ENCODE measurements at places on chromosomes 2 and 18.

GRCh38 chr2:215900843-215901242 is 112.5 kb downstream of the MREG start:
- no peak for DNase-seq

DNA sequence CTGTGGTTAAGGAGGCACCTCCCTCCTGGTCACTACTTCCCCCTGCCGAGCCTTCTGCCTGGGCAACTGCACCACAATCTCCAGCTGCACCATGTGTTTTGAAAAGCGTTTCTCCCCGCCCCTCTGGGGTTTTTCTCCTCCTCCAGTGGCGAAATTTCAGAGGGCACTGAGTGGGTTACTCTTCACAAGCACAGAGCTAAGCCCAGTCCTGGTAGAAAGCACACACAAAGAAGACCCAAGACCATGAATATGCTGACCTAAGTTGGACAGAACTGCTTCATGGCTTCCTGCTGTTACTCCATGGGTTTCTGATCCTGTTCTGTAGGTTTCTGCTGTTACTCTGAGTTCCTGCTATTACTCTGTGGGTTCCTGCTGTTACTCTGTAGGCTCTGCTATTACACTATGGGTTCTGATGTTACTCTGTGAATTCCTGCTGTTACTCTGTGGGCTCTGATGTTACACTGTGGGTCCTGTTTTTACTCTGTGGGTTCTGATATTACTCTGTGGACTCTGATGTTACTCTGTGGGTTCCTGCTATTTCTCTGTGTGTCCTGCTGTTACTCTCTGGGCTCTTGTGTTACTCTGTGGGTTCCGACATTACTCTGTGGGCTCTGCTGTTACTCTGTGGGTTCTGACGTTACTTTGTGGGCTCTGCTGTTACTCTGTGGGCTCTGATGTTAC is 216.6 kb downstream of the RTP5 start:
- no peak for DNase-seq

- DNase-seq, result no peak
These were observed 4.9 kb downstream of the CREG2 start for GRCh38 chr2:101382442-101382841.

- no peak for DNase-seq
These were observed 73.3 kb downstream of the SH3BP4 start for GRCh38 chr2:235024931-235025773.

DNA sequence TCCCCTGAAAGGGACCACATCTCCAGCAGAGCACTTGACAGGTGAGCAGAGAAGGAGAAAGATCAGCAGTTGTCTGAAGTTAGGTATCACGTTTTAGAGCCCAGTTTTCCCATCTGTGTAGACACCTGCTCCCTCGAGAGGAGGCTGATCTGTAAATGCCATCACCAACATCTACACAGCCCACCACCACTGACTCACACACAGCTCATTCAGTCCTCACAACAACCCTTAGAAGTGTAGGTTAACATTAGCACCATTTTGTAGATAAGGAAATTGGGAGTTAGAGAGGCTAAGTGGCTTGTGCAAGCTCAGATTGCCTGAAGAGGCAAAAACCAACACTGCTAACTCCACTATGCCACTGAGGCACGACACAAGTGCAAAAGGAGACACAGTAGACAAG is 37.2 kb upstream of the STAT1 start:
- no peak for DNase-seq

- DNase-seq, result no peak
These were observed 143.7 kb downstream of the EIPR1 start for GRCh38 chr2:3233877-3234276.

DNA sequence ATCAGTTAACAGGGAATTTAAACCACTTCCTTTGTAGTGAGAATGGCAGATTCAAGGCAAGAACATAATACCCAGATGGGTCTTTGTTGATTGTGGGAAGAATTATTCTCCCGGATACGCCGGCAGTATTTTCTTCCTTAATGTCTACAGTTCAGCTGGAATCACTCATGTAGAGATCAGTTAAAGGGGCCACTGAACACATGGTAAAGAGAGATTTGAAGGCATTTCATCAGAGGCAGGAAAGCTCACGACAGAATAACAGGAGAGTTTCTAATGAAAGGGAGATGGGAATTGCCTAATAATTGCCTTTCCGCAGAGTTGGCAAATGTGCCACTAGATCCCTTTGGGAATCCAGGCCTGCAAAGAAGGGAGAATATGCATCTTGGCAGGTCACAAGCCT is 327.7 kb upstream of the ZNF804A start:
- DNase-seq, result peak; percentile 9

GRCh38 chr2:1652034-1652790 is 92.1 kb downstream of the PXDN start:
- DNase-seq, result no peak

DNA sequence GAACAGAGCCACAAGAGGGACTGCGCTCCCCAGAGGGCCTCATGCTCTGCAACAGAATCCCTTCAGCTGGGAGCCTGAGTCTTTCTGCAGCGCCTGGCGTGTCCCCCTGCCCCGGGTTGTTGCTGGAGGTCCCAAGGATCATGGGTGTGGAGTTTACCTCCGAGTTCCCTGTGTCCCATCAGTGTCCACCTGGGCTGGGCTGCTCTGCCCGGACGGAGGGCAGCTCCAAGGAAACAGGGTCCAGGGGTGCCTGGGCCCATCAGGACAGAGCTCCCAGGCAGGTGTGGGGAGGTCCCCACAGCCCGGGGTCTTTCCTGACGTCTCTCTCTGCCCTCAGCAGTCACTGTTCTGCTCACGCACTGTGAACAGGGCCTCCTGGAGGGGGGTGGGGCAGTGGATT is 63.5 kb downstream of the EMILIN2 start:
- DNase-seq, result peak; percentile 67

- no peak for DNase-seq
These were observed 6.4 kb upstream of the NLRC4 start for GRCh38 chr2:32271063-32271462.

DNA sequence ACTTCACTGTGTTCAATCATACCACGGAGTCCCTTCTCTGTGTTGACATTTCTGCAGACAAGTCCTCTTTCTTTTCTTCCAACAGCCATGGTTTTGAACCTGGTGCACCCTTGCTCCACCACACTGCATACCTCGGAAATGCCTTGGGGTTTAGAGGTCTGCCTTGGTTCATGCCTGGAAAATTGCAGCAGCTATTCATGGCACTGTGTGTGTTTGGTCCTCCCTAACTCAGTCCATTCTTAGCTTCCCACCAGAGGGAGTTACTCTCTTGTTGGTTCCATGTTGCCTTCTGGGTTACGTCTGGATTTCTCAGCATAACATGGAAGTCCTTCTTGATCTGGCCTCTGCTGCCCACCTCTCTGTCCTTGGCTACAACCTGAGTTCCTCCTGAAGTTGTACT is 206.0 kb downstream of the FHOD3 start:
- no peak for DNase-seq

- no peak for DNase-seq
These were observed 49.6 kb downstream of the LINC00305 start for GRCh38 chr18:64099244-64099643.

- no peak for DNase-seq
These were observed 105.7 kb upstream of the ZEB2 start for GRCh38 chr2:144625626-144626025.

- no peak for DNase-seq
These were observed 328.2 kb upstream of the MEX3C start for GRCh38 chr18:51525453-51526225.

GRCh38 chr2:10240911-10241610 is 61.6 kb upstream of the HPCAL1 start:
- DNase-seq, result no peak

DNA sequence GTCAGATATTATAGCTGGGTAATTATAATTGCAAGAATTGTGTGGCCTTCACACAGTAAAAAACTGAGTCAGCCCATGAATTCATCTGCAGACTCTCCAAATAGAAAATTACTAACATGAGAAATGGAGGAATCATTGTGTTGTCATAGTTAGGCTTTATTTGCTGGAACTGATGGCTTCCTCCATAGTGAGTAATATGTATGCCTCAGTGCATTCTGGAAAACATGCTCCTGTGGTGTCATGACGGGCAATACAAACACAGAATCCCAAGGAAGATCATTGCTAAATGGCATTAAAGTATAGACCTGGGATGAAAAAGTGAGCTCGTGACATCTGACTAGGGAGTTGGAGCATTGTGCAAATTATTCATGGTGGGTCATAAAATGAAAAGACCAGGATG is 23.6 kb upstream of the NMS start:
- DNase-seq, result no peak

DNA sequence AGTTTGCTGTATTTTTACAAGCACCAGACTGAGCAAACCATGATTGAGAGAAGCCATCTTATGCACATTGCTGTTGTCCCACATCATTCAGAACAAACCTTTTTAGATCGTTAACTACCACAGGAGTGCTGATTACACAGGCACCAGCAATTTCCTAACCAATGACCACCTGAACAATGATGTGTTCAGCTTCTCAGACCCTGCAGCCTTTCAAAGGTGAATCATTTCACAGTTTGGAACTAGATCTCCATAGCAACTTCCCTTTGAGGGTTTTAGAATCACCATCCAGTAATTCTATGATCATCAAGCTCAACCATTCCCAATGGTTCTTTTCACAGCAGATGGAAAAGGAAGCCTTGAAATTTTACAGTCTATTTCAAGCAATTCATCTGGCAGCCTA is 71.4 kb downstream of the OLA1 start:
- DNase-seq, result no peak

DNA sequence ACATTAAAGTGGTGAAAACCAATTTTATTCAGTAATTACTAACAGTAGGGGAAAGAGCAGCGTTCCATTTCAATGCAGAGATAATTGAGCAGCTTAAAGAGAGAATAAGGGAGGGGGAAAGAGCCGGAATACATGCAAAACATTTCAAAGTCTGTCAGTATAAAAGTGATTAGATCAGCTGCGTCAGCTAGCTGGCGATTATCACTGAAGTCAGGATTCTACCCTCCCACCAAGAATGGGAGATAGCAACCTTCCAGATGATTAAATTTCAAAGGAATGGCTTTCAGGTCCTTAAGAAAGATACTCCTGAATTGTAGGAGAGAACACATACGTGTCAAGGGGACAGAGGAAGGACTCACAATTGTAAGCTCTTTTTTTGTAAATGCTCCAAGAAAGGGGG is 2.7 kb upstream of the ZC3H6 start:
- no peak for DNase-seq

GRCh38 chr2:197378086-197378485 is 56.7 kb downstream of the SF3B1 start:
- DNase-seq, result peak; percentile 62

GRCh38 chr2:20225294-20226151 is 593 bp upstream of the SDC1 start:
- DNase-seq, result peak; percentile 91

DNA sequence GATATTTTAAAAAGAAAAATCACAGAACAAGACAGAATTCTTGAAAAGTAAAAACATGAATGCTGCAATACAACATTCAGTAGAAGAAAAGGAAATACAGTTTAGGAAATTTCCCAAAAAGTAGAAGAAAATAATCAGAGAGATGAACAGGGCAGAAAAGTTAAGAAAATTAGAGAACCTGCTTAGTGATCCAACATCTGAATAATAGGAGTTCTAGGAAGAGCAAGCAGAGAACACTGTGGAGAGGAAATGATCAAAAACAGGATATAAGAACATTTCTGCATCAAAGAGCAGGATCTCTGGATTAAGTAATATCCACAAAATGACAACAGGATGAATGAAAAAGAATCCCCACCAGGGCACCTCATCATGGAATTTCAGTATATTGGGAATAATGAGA is 8.8 kb upstream of the FHOD3 start:
- DNase-seq, result no peak

- no peak for DNase-seq
These were observed 42.3 kb upstream of the PTPRM start for GRCh38 chr18:7524786-7525185.

- no peak for DNase-seq
These were observed 27.1 kb upstream of the ZNF516 start for GRCh38 chr18:76522122-76522503.

DNA sequence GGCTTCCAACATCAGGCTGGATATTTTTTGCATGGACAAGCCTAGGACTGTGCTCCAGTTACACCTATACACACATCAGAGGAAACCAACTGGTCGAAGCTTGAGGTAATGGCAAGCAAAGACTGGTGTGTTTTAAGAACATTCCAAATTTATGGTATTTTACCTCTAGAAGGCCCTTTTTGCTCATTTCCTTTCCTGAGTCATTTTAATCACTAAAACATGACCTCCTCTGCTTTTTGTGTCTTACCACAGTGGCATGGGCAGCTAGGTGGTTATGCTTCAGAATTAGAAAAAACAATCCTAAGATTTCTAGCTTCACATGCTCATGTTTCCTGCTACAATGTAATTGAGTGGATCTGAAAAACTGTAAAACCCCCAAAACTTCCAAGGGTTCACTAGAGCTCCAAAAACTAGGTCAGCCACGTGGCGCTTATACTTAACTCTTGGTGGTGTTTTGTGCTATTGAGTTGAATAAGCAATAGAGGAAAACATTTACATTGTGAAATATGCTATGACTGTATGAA is 30.6 kb upstream of the CHRNA1 start:
- no peak for DNase-seq

DNA sequence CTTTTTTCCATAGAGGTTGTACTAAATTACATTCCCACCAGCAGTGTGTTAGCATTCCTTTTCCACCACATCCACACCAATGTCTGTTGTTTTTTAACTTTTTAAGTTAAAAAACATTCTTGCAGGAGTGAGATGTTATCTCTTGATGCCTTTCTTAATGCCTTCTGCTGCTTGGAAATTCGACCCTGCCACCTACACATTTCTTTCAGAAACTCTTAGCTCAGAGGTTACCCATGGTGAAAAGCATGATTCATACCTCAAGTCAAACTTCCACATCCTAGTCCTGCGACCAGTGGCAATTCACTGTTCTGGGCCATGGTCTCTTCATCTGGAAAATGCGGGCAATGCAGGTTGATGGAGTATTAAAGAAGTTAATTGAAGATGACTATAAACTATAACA is 12.7 kb upstream of the HNMT start:
- DNase-seq, result no peak

DNA sequence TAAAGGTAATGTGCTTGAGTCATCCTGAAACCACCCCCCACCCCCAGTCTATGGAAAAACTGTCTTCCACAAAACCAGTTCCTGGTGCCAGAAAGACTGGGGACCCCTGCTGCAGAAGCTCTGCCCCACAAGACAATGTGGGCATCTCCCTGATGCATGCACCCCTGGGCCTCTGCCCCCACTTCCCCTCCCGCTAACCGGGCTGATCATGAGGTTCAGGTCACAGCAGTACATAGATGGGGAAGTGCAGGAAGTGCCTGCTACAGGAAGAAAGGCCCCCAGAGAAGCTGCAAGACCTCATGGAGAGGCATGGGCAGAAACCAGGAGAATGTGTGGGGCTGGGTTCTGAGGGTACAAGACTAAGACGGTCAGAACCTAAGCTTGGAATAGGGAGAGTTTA is 243.4 kb upstream of the ID2 start:
- no peak for DNase-seq

DNA sequence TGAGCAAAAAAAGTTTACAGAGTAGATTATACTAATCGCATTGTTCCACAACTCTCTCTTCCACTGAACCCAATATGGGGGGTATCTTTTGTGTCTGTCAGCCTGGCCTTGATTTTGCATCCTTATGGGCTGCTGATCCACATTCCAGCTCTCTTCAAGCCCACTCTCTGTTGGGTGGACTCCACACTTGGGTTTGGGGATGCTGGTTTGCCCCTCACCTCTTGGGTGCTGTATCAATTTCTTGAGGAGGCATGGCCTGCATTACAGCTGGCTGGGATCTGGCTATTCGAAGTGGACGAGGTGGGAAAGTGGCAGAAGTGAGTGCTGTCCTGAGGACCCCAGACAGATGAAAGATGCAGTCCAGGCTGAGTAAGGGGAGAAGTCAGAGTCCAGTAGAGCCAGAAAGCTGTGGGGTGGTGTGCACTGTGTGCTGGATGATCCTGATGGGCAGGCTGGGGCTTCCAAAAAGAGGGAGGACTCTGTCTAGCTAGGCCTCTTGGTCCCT is 141.4 kb downstream of the CAPN13 start:
- DNase-seq, result no peak

All from kidney (tissue), 22 donors.